Hematopoietic multipotent progenitor cell treated with erythropoietin and hydrocortisone succinate and interleukin-3 and kit ligand, for 4 days (in vitro differentiated cells): ENCODE measurements at places on chromosomes 11 and 22.
A peak's percentile ranks its signal among the peaks of the same experiment; 100 is the strongest.

GRCh38 chr11:43574949-43575912 lies 105.3 kb upstream of the HSD17B12 start:
- peak; percentile 61 for DNase-seq

DNA sequence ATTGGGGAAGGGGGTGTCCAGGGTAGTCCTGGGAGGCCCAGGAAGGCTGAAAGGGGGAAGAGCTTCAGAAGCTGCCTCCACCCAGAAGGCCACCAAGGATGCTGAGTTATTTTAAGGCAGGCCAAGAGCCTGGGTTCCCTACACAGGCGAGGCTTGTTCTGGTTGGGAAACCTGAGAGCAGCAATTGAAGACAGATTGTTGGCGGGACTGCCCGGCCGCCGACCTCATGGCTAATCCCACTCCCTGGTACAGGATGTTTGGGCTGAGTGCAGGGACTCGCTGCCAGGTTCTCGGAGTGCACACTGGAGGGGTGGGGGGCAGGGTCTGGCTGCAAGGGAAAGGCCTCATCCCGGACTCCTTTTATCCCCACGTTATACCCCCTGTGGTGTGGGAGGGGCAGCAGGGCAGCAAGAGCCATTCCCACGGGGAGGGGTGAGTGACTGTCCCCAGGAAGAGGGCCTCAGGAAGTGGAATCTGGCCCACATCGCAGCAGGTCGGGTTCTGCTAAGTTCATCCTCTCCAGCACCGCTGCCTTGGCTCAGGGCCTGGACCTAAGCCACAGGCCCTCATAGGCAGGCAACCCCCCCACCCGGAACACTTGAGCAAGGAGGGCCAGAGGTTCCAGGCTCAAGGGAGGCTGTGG lies 43.6 kb upstream of the PRR5 start:
- DNase-seq, result no peak

- DNase-seq, result no peak
These were observed 6.0 kb upstream of the PAX6 start for GRCh38 chr11:31817054-31817620.

DNA sequence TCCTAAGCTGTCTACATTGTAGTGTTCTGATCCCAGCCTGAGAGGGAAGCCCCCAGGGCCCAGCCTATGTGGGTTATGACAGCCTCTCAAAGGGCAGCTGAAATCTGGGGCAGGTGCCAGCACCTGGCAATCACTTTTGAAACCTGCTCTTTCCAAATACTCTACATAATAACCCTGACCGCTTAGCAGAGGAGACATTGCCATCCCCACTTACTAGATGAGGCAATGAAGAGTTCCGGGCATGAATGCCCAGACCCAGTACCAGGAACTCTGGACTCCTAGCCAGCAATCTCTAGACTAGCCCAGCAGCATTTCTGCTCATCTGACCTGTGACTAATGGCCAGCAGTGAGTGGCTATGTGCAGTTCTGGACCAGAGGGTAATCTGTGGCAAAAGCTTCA lies 412.4 kb upstream of the CADM1 start:
- DNase-seq, result no peak

DNA sequence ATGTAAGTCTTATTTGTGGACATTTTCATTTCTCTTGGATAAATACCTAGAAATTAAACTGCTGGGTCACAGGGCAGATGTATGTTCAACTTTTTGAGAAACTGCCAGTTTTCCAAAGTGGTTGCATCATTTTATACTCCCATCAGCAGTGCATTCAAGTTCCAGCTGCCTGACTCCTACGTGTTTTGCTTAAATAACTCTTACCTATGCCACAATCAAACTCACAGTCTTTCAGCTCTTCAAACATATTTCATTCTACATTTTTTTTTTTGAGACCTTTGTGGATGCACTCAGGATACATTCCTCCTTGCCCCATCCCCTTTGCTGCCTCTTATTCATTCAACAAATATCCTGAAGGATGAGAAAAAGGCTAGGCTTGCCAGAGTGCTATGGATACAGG lies 9.2 kb downstream of the TCF20 start:
- DNase-seq, result no peak

DNA sequence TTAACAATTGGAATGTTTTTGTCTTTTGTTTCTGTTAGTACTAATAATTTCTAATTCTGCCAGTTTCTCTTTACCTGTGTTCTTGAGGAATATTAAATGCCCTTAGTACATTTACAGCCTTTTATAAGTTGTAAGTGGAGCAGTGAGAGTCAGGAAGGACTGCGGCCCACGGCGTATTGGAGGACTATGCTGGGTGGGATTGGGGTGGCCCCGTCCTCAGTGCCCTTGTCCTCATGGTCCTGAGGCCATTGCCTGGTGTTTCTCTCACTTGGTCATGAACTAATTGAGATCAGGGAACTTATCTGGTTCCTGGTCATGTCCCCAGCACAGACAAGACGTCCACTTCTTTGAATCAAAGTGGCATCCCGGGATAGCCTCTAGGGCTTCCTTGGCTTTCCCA lies 3.3 kb downstream of the TUB start:
- no peak for DNase-seq

DNA sequence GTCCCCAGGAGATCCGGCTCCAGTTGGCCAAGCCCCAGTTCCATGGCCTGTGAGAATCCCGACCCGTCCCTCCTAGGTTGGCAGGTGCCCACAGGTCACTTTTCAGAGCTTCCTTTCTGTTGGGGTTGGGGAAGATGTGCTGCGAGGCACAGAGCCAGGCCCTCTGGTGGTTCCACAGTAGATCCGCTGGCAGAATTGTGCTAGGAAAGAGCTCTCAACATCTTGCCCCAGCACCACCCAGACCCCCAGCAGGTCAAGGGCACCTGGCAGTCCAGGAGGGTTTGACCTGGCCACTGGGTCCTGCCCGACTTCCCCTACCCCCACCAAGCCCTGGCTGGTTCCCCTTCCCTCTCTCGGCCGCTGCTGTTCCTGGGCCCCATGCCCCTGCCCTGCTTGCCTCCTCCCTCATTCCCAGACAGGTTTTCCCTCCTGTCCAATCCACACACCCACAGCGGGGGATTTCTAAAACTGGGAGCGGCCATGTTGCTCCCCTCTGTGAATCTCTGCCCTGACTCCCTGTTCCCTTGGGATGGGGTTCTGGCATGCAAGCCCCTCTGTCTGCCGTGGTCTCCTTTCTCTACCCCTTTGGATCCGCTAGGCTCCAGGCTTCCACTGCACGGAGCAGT lies 26.2 kb upstream of the GCAT start:
- peak; percentile 37 for DNase-seq

DNA sequence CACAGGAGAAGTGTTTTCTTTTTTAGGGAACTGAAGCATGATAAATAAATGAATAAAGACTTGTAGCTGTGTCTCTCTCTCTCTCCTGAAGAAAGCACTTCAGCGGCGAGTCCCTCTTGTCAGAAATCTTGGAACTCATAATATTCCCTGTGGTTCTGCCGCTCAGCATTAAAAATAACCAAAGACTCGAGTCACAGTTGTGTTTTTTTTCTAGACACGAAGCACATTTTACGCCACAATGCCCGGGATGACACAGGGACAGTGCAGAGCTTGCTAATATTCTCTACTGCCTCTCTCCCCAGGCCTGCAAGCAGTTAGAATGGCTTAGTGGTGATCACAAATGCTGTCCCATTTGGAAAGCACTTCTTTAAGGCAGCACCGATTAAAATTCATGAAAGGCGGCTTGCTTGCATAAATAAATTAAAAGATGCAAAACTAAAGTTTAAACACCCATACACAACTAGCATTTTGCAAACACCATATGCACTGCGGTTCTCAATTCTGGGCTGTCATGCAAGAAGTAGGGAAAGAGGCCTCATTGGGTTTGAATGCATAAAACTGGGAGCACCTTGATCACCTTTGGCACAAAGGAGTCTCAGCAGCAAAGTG lies 597.4 kb downstream of the SOX6 start:
- DNase-seq, result no peak

DNA sequence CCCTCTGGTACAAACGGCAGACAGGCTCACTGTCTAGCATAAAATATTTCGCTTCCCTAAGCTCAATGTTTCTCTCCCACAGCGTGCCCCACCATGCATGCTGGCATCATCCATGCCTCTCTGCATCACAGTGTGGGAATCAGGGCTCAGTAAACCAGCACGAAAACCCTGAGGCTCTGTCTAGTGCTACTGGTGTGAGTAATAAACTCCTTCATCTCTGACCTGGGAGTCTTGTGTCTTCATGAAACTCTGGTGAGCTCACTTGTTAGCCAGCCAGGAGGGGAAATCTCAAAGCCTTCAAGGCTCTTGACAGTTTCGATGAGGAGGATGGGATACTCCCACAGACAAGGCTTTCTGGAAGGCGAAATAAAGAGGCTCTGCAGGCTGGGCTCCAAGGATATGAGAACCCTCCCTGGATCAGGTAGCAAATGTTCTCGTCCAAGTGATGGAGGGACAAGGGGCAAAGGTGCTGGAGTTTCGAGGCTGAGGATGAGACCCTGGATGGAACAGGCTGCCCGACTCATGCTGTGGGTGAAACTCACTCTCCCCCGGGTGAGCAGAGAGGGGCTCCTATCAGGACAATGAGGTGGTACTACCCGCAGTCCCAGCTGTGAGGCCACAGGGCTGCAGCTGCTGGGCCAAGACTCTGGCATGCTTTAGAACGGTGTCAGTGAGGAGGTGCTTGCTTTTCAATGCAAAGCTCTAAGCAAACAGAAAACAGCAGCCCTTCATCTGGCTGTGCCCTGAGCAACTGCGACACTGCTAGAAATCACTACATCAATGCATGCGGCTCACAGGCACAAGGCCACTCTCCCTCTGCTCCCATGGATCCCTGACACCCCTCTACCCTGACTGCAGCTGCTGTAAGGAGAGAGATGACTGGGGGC lies 69.3 kb downstream of the SHANK2 start:
- no peak for DNase-seq

DNA sequence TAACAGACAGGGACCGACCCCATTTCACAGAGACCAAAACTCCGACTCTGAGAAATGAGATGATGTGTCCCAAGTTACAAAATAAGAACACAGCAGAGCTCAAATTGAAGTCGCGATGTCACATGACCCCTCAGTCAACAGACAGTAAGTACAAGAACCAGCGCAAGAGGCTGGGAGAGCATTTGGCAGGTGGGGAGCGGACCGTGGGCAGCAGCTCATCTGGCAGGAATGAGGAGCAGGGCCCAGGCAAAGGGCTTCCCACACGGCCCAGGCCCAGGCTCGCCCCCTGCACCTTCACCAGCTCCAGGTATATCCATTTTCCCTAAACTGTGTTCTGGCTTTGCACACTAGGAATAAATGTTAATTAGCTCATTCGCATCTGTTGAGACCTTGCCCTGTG lies 34.3 kb downstream of the SCUBE1 start:
- DNase-seq, result no peak

- peak; percentile 92 for DNase-seq
These were observed 3.6 kb downstream of the AHNAK start for GRCh38 chr11:62542750-62543567.

GRCh38 chr11:44833877-44834452 lies 107.2 kb downstream of the TSPAN18 start:
- DNase-seq, result no peak

- DNase-seq, result peak; percentile 75
These were observed 1.7 kb upstream of the RHOD start for GRCh38 chr11:67054836-67055523.

DNA sequence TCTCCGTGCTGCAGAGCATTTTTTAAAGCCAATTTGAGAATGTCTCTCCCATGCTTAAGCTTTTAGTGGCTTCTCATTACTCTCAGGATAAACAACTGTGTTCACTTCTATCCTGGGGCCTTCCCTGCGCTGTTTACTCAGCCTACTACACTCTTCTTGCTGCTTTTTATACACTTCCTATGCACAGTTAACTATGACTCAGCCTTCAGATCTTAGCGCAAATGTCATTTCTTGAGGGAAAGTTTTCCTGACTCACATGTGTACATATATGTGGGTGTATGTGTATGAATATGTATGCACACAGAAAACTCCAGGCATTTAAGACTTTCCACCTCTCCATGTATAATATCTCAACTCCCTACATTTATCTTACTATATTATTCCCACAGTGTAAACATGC lies 9.8 kb downstream of the THAP12 start:
- peak; percentile 48 for DNase-seq

DNA sequence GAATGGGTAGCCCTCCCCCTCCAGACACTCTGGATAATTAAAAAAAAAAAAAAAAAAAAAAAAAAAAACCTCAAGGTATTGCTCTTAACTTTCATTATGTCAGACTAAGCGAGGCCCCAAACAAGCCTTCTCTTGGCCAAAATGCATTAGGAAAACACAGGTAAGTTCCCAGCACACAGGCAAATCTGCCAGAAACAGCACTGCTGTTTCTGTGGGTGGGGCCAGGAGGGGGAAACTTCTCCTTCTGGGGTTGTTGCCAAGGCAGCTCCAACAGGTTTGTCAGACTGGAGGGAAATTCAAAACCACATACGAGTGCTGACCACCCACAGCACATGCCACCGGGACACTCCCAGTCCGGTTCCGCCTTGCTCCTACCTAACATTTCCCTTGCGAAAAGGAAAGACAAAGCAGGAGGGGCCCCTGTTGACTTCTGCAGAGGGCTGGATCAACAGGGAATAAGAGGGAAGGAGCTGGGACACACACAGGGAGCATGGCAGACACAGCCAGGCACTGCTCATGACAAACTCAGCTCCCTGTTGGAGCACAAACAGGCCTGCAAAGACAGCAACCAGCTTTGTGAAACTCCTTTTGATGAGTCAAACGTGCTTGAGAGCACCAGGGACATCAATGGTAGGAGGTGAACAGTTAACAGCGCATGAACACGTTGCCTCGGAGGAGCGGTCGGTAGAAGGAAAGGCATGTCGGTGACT lies 55.0 kb downstream of the MYH9 start:
- DNase-seq, result peak; percentile 85

- DNase-seq, result peak; percentile 23
These were observed 4.5 kb downstream of the POLDIP3 start for GRCh38 chr22:42610186-42610585.

- no peak for DNase-seq
These were observed 66.1 kb upstream of the A4GALT start for GRCh38 chr22:42786606-42787356.

GRCh38 chr11:101051677-101052076 lies 77.9 kb downstream of the PGR start:
- no peak for DNase-seq

- no peak for DNase-seq
These were observed 214.3 kb downstream of the CTTN start for GRCh38 chr11:70612459-70613141.

DNA sequence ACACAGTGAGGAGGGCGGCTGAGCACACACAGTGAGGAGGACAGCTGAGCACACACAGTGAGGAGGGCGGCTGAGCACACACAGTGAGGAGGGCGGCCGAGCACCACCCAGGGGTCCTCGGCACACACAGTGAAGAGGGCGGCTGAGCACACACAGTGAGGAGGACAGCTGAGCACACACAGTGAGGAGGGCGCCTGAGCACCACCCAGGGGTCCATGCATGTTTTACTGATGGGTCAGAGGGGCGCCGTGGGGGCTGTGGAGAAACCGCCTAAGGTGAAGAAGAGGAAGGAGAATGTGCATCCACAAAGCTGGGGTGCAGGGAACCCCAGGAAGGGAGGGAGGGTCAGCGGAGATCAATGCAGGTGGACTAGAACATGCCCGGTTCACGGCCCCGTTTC lies 461.8 kb downstream of the BRD1 start:
- no peak for DNase-seq

- no peak for DNase-seq
These were observed 5.6 kb upstream of the CD59 start for GRCh38 chr11:33741806-33742205.

GRCh38 chr11:91742155-91742554 lies 482.5 kb upstream of the FAT3 start:
- no peak for DNase-seq

- DNase-seq, result no peak
These were observed 198.5 kb upstream of the NCAM1 start for GRCh38 chr11:112762707-112763090.
